ENCODE measurements at places on chromosomes 12 and 14. TPM values are rescaled to one million over a fixed set of nuclear protein-coding genes. Genes with fewer than 3 reads are reported as not detected.

DNA sequence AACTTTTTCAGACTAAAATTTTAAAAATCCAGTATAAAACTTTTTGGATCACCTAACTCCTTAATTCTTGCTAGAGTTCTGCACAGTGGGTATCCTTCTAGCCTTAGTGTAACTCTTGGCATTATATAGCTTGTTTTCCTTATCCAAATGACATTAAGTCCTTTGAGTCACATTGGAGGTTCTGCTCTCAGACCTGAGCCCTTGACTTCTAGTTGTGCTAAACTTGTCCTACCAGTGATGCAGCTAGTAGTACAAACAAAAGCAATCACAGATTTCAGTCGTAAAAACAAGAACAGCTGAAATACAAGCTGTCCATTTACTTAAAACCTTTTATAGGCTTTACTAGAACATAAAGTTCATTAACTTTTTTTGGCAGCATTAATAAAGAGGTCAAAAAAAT is 10.5 kb downstream of the ZBTB1 start:
- no peak for DNase-seq

FAM161B gene
- total RNA-seq, result 10.0 TPM

DNA sequence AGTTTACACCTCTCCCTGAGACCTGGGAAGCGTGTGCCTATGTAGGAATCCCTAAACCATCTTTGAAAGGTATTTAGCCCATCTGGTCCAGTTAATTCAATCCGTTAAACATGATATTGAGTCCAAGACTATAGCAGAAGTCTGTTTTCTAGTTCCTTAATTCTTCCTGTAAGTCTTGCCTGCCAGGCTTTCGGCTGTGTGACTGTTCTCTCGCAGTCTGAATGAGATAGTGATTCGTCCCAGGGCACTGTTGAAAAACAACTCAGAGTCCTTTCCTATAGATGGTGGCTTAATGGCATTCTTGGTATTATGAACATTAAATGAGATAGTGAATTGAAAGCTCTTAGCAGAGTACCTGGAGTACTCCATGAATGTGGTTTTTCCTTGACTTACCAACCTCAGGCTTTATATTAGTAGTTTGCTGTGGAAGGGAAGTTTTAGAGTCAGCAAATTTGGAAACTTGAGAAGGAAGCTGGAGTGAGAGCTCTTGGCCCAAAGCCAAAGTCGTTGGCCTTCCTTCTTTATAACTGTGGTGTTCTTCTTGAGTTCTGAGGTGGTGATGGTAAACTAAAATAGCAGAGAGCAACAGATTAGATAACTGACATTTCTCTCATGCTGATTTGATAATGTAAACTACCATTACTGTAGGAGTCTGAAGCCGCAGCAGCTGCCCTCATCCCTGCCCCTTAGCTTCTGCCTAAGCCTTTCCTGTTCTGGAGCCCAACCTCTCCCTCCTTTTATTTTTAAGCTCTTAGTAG is 76.5 kb downstream of the TGFB3 start:
- peak; percentile 56 for DNase-seq

ARHGEF25 gene
- 91.4 TPM for total RNA-seq

PLCZ1 gene
- total RNA-seq, result not detected

GRCh38 chr12:90106568-90106967 is 397.9 kb upstream of the ATP2B1 start:
- no peak for DNase-seq

DNA sequence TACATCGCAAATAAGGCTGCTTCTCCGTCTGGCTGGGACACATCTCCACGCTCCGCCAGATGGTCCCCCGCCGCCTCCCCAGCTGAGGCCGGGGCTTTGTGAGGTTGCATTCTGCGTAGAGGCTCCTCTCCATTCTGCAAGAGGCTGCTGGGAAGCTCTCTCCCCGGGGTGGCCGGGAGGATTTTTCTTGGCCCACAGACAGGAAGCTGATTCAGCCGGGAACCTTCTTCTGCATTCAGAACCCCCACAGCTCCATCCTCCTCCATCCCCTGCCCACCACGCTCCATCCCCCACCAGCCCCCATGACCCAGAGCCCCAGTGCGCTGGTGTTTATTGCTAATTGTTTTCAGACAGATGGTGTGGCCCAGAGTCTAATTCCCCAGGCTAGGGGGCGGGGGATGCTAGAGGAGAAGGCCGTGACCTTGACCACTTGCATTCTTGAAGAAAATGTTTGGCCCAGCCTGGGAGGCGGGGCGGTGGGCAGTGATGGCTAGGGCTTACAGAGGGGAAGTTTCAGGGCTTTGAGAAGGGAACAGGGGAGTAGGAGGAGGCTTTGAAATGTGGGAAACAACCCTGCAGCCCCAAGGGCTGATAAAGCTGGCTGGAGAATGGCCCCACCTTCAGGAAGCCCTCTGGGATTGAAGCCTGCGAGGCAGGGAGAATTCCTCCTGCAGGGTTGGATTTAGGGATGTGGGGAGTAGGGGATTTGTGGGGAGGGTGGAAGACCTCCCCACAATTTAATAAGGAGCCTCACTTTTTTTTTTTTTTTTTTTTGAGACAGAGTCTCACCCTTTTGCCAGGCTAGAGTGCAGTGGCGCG is 88.5 kb upstream of the NCOR2 start:
- peak; percentile 89 for DNase-seq

DNA sequence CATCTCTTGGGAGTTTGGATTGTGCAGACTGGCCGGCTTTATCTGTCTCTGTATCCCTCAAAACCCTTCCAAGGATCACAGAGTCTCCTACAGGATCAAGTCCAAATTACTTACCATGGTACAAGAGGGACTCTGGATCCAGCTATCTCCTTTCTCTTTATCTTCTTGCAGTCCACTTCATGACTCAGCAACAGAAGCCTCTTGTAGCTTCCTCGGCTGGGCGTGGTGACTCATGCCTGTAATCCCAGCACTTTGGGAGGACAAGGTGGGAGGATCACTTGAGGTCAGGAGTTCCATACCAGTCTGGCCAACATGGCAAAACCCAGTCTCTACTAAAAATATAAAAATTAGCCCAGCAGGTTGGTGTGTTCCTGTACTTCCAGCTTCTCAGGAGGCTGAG is 189.7 kb downstream of the BCAT1 start:
- DNase-seq, result no peak

- DNase-seq, result no peak
Measured at GRCh38 chr12:68761901-68762630, 16.1 kb downstream of the SLC35E3 start.

TAS2R42 gene
- total RNA-seq, result not detected

GRCh38 chr14:21068521-21069387 is 1.4 kb upstream of the ARHGEF40 start:
- peak; percentile 66 for DNase-seq

GRCh38 chr12:117072106-117072505 is 27.1 kb downstream of the TESC start:
- no peak for DNase-seq

GRCh38 chr12:47852096-47852571 is 32.4 kb upstream of the HDAC7 start:
- no peak for DNase-seq

GRCh38 chr14:104196461-104197140 is 58.2 kb downstream of the KIF26A start:
- DNase-seq, result no peak

DNA sequence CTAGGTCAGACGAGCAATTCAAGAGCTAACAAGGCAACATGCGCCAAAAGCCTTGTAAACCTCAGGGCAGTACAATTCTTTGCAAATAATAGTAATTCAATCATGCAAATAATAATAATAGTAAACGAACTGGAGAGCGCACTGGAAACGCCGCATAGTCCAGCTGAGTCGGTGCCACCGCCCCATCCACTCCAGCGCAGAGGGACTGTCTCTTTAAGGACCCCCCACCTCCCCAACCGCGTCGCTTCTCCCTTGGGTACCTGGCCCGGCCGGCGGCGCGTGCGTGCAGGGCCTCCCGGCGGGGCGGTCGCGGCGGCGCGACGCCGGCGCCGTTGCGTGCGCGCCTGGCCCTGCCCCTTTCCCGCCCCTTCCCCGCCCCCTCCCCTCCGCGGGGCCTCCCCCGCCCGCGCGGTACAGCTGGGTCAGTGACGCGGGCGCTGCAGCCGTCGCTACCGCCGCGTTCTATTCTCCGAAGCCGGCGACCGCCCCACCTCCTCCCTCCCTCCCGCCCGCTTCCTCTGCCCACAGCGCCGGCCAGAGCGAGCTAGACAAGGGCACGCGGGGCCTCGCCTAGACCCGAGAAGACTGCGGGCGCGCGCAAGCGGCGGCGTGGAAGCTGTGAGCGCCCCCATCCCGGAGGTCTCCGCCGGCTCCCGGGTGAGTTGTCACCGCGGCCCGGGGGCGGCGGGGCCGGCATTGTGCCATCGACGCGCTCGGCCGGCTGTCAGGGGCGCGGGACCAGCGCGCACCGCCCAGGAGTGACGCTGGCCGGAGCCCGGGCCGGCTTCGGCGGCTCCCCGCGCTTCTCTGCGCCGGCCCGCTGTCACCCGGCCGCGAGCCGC is at the start of gene SUSD6:
SUSD6 (plus strand) TSS at position 425 of the 842 bp plus-strand sequence. CDS start 46,997 bp downstream, outside the sequence.
- peak; percentile 90 for DNase-seq

GRCh38 chr14:30779210-30779609 is 95.1 kb upstream of the COCH start:
- no peak for DNase-seq

GRCh38 chr12:11741434-11742092 is 92.1 kb downstream of the ETV6 start:
- no peak for DNase-seq

RASSF8 gene
- total RNA-seq, result 163 TPM

DNA sequence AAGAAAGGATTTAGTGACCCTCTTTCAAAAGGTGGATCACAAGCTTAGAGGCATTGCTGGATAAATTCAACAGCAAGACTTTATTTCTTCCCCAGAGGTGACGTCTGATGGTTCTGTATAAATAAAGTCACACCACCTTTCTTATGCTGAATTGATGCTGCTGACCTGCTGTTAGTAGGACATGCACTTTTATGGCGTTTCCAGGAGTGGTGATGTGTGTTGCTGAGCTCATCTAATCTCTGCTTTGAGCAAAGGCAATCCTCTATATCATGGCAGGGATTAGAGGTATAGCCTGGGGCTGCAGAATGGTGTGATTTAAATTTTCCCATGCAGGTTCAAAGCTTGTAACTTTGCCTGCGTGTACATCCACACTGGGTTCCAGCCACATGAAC is 94.9 kb downstream of the ETV6 start:
- no peak for DNase-seq

DNA sequence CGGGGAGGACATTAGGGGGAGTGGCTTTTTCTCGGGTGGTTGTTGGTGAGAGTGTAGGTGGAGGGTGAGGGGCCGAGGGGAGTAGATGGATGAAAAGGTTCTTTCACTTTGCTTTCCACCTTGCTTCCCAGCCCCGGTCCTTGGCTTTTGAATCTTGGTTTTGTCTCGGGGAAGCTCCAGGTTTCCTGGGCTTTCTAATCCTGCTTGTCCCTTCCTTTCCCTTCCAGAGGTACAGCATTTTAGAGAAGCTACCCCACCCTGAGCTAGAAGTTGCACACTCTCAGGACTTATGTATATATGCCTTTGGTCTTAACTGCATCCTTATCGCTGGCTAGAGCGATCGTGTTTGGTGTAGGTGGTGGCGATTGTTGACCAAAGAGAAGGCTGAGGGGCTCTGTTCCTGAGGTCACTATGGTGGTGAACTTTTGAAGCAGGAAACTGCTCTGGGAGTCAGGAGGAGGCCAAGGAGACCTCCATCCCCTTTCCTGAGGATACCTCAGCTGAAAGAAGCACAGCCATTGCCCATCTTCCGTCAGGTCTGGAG is 862 bp downstream of the PIP4K2C start:
- no peak for DNase-seq

- DNase-seq, result no peak
Measured at GRCh38 chr12:80041692-80042091, 57.6 kb upstream of the OTOGL start.

GRCh38 chr14:64563696-64564095 is 13.9 kb downstream of the PPP1R36 start:
- no peak for DNase-seq

GALNT16 gene
- total RNA-seq, result 35.9 TPM

- no peak for DNase-seq
Measured at GRCh38 chr14:76919431-76920330, 93.5 kb downstream of the LRRC74A start.

INHBC gene
- total RNA-seq, result not detected

DNA sequence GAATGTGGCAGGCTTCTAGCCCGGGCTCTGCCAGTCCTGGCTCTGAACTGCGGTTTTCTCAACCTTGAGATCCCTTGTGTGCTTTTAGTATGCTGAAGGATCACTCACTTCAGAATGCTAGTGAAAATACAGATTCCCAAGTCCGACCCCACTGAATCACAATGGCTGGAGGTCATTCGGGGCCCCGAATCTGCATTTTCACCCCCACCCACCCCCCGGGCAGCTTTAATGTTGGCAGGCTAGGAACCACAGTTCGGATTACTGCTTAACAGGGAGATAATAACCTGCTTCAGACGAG is 573 bp upstream of the SUSD6 start:
- DNase-seq, result no peak

- no peak for DNase-seq
Measured at GRCh38 chr12:15688838-15689625, 100.2 kb downstream of the EPS8 start.

- no peak for DNase-seq
Measured at GRCh38 chr14:37230551-37231194, 32.9 kb downstream of the MIPOL1 start.

GNPNAT1 gene
- 26.8 TPM for total RNA-seq

GRCh38 chr12:104834607-104835006 is 123.5 kb downstream of the SLC41A2 start:
- no peak for DNase-seq

HCAR3 gene
- total RNA-seq, result not detected

DNA sequence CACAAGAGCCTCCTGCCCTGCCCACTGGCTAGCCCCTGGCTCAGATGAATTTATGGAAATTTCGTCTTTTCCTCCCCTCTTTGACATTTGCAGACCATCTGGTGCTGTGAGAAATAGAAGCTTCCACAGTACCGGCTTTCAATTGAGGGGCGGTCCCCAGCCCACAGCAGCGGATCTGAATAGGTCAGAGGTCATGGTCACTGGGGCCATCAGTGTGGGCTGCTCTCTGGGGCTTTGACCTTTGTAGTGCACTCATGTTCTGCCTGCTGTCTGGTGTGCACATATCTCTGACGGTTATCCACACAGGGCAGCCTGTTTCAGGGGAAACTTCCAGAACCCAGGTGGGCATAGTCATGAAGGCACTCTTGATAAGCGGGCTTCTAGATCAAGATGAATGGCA is 2.5 kb upstream of the RFLNA start:
- no peak for DNase-seq

PROX2 gene
- total RNA-seq, result not detected

GRCh38 chr14:19823178-19823577 is 19.6 kb downstream of the OR4N2 start:
- no peak for DNase-seq

NFATC4 gene
- 77.1 TPM for total RNA-seq

- no peak for DNase-seq
Measured at GRCh38 chr14:43369710-43370564, 1137.1 kb downstream of the FSCB start.

All from uterus (tissue), 4 donors.